ENCODE measurements at places on chromosomes 1 and 21. TPM values are rescaled to one million over a fixed set of nuclear protein-coding genes. Genes with fewer than 3 reads are reported as not detected.

Gene ROR1
- total RNA-seq: 30.9 TPM

Gene PGBD2
- total RNA-seq: 6.7 TPM

Gene C1orf210
- total RNA-seq: not detected

Gene UBL4B
- not detected for total RNA-seq

DNA sequence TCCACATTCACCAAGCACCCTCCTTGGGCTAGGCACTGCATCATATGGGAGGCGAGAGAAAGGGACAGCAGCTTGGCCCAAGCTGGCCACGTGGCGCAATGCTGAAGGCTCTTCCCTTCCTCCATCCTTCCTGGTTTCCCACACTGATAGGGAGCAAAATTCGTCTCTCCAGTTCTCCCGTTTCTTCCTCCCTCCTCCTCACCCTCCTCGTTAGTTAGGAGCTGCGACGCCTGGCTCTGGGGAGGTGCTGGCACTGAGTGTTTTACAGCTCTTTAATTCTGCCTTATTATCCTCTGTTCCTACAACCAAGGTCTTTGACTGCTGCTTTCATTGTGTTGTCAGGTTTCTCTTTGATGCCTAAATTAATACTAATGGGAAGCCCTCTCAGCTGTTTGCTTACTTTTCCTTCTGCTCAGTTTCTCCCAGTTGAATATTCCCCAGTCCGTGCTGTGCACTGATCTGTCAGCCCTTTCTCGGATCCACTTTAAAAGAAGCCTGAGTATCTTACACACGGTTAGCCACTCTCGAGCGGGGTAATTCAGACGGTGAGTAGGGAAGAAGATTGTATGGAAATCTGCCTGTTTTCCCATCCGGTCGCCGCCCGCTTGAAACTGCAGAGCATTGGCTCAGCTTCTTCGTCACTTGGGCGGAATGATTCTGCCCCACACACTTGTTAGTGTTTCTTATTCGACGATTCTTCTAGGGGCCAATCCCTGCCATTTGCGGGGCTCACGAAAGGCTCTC, 56.2 kb upstream of the SMYD2 start:
- no peaks in the 10 kb centered on the region for H3K4me1 ChIP-seq
- no peaks in the 10 kb centered on the region for H3K36me3 ChIP-seq
- no peak overlapping the region for H3K4me3 ChIP-seq

DNA sequence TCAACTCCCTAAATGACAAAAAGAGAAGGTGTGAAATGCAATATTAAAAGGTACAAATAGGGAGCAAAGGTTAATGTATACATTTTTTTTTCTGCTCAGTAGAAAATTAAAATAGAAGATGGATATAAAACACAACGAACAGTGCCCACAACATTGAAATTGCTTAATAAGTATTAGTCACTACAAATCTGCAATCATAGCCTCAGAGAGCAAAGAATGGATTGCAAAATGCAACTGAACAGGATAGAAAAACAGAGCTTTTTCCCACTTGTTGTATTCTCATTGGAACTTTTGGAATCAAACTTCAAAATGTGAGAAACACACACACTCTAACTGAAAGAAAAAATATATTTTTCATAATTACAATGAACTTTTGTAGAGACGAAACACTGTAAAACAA, 552.2 kb upstream of the NCAM2 start:
- no peaks in the 10 kb centered on the region for H3K27me3 ChIP-seq
- H3K4me1 ChIP-seq: no peaks in the 10 kb centered on the region
- DNase-seq: no peak
- no peak overlapping the region for H3K4me3 ChIP-seq

GRCh38 chr1:98384461-98385141, 276.9 kb upstream of the SNX7 start:
- no peak overlapping the region for H3K27ac ChIP-seq
- no peaks in the 10 kb centered on the region for H3K27me3 ChIP-seq
- no peak for DNase-seq
- H3K4me1 ChIP-seq: no peaks in the 10 kb centered on the region
- no peak overlapping the region for H3K4me3 ChIP-seq

Gene GBP2
- 110 TPM for total RNA-seq

DNA sequence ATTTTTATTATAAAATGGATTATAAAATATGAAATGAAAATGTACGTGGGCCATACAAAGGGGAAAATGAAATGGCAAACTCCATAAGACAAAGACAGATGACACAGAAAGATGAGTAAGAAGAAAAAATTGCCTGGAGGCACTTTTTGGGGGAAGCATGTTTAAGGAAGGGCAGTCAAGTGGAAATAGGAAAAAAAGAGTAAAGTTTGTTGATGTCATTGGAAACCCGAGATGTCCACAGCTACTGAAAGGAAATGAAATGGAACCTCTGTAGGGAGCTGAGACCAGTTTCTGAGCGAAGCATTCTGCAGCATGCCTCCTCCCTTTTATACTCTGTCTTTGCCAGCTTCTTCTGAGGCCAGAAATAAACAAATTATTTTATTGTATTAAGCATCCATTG, 203.4 kb upstream of the UBE2U start:
- H3K27ac ChIP-seq: no peak overlapping the region
- H3K4me1 ChIP-seq: peaks cover 4% of the 10 kb centered on the region
- no peaks in the 10 kb centered on the region for H3K27me3 ChIP-seq
- DNase-seq: no peak

- no peaks in the 10 kb centered on the region for H3K4me1 ChIP-seq
- H3K27ac ChIP-seq: no peak overlapping the region
- no peaks in the 10 kb centered on the region for H3K36me3 ChIP-seq
- no peaks in the 10 kb centered on the region for H3K27me3 ChIP-seq
- no peak overlapping the region for H3K4me3 ChIP-seq
Measured at GRCh38 chr1:67316180-67316902, 8.7 kb downstream of the IL12RB2 start.

DNA sequence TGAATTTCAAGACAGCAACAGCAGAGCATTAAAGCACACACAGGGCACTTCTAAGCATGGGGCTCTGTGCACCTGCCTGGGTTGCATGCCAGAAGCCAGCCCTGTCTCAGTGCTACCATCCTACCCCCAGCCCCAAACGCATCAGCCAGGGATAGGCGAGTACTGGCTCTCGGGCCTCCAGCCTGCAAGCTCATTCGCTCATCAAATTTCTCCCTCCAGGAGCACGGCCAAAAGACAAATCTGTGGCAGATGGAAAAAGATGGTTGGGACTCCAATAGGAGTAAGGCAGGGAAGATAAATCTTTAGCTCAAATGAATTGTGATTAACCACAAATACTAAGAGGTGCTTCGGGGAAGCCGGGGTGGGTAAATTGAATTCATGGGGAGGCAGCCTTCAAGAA, 189.6 kb downstream of the KAZN start:
- no peaks in the 10 kb centered on the region for H3K27me3 ChIP-seq
- DNase-seq: no peak
- H3K27ac ChIP-seq: no peak overlapping the region
- no peak overlapping the region for H3K4me3 ChIP-seq

Gene FNDC10
- 1.2 TPM for total RNA-seq

DNA sequence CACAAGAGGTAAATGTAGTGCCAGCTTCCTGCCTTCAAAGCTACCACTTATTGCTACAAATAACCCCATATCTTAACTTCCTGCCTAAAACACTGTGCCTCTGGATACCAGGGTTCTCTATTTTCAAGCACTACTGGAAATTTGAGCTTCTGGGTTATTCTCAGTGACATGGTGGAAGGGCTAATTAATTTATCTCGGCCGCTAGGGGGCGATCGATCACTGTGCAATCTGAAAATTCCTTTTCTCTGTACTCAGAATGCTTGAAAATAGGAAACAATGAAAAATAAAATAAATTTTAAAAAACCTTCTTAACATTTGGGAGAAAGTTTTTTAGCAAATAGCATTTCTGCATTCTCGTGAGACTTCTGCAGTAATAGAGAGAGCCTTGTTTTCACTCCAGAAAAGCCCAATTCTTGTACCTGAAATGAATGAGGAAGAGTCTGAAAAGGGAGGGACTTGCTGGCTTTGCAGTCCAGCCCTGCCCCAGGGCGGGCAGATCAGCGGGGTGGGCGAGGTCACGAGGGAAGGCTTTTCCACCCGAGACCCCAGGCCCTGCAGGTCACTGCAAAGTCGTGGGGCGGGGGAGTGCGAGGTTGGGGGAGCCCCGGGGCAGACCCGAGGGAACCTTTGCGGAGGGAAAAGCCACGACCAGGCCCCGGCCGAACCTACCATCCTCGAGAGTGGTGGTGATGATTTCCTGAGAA, 276.7 kb downstream of the PCP4 start:
- no peaks in the 10 kb centered on the region for H3K36me3 ChIP-seq
- H3K4me3 ChIP-seq: no peak overlapping the region
- no peak overlapping the region for H3K27ac ChIP-seq
- H3K27me3 ChIP-seq: no peaks in the 10 kb centered on the region
- no peaks in the 10 kb centered on the region for H3K4me1 ChIP-seq
